ENCODE measurements at places on chromosomes 5 and 9.

GRCh38 chr9:121648799-121649198 lies 2.6 kb upstream of the DAB2IP start:
- DNase-seq = no peak

- no peak for DNase-seq
Observed at GRCh38 chr5:130017173-130017572, 112.9 kb downstream of the CHSY3 start.

- no peak for DNase-seq
Observed at GRCh38 chr5:35488055-35488454, 129.6 kb upstream of the SPEF2 start.

DNA sequence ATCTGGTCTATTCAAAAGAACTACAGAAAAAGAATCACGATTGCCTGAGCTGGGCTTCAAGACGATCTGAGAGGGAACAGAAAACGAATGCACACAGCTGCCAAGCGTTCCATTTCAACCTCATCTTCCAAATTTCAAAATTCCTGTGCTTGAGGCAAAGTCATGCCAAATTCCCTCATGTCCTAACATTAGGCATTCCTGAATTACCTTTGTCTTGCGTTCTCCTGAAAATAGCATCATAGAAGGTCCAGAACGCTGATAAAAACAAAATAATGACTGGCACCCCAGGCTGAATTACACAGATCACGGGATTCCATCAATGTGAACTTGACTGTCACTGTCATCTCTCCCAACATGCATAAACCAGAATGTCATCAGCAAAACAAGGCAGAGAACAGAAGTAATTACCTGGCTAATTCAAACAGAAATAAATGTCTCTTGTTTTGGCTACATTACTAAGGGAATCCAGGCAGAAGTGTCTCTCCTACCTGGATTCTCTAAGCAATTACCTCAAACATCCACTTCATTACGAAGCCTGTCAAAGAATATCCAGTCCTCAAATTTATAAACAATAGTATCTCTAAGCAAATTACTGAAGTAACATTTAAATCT lies 12.0 kb upstream of the CDH6 start:
- DNase-seq = no peak

DNA sequence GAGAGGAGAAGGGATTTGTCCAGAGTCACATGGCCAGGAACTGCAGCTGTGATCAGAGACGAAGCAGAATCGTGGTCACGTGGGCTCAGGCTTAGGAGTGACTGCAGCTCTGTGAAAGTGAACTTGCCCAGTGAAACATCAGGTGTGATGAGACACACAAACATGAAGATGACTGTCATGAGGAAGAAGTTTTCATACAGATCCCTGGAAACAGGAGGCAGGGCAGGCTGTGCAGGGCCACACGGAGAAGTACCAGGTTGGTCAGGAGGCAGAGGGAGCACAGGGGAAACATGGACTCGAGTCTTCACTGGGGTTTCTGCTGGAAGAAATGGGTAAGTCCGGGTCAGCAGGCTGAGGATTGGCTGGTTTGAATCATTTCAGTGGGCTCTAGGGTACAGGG lies 64.1 kb downstream of the BARX1 start:
- DNase-seq = no peak

DNA sequence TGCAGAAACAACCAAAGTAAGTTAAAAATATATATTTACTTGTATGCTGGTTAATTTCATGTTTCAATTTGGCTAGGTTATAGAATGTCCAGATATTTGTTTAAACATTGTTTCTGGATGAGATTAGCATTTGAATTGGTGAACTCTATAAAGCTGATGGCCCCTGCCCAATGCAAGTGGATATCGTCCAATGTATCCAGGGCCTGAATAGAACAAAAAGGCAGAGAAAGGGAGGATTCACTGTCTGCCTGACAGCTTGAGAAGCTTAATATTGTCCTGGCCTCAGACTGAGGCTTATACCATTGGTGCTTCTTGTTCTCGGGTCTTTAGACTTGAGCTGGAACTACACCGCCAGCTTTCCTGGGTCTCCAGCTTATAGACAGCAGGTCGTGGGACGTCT lies 446.7 kb upstream of the ACTBL2 start:
- DNase-seq = no peak

DNA sequence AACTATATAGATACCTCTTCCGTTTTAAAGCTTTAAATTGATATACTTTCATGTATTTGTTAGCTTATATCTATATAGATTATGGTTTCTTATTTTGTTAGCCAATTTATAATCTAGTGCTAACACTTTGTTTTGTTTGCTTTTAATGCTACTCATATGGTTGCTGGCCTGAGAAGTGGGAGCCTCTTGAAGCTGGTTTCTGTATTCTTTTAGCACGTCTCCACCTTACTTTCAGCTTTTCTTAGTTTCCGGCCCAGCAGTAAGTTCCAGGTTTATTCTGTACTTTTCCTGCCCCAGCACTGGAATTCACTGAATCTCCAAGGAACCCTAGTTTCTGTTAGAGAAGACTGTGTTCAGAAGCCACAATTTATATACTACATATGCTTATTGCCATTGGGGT lies 458.9 kb downstream of the PRR16 start:
- DNase-seq = no peak

DNA sequence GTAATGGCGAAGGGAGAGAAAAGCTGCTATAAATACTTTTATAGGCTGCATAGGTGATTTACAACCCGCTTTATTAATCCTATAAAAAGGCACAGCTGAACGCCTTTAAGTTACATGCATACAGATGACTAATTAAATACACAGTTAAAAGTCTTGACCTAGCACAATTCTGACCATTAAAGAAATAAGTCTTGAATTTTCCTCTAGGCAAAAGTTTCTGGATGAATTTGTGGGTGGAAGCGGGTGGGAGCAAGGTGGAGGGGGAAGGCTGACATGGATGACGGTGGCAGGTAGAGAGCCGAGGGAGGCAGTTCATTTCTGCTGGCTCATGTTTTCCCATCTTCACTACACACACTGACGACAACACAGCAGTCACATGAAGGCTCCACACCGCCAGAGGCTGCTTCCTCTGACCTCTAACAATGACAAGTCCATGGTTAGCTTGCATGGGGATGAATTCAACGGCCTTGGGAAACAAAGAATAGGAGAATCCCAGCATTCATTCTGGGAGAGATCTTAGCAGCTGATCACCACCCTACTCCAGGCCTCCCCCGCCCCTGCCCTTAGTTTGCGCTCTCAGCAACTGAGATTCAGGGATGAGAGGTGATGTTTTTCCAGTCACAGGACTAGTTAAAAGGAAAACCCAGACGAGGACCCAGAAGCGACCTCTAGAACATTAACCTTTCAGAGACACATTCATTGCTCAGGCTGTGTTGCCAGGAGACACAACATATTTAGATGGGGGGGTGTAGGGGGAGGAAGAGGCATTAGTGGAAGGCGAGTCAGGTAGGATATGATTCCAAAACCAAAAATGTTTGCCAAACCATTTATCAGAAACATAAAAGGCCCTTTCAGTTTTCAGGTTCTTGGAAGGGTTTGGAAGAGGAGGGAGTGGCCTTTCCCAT lies 329.3 kb downstream of the PIK3R1 start:
- no peak for DNase-seq

GRCh38 chr5:168327451-168327850 lies 36.0 kb downstream of the WWC1 start:
- no peak for DNase-seq

DNA sequence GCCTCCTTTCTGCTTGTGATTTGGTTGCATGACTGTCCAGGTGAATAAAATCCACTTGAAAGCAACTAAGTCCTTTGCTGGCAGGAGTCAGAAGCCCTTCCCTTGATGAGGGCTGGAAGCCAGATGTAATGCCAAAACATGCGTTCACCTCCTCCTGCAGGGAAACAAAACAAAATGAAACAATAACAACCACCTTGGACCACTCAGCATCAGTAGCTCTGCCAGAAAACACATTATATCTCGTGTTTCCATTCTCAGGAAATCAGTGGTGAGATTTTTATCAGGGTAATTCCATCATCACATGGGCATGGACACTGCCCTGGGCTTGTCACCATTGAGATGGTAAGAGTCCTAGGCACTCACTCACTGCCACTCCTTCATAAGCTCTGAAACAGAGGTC lies 350.3 kb upstream of the ACTBL2 start:
- no peak for DNase-seq

- DNase-seq = no peak
Observed at GRCh38 chr9:94818178-94818541, 91.7 kb downstream of the AOPEP start.

- DNase-seq = no peak
Observed at GRCh38 chr5:145902421-145902820, 29.6 kb upstream of the GRXCR2 start.

DNA sequence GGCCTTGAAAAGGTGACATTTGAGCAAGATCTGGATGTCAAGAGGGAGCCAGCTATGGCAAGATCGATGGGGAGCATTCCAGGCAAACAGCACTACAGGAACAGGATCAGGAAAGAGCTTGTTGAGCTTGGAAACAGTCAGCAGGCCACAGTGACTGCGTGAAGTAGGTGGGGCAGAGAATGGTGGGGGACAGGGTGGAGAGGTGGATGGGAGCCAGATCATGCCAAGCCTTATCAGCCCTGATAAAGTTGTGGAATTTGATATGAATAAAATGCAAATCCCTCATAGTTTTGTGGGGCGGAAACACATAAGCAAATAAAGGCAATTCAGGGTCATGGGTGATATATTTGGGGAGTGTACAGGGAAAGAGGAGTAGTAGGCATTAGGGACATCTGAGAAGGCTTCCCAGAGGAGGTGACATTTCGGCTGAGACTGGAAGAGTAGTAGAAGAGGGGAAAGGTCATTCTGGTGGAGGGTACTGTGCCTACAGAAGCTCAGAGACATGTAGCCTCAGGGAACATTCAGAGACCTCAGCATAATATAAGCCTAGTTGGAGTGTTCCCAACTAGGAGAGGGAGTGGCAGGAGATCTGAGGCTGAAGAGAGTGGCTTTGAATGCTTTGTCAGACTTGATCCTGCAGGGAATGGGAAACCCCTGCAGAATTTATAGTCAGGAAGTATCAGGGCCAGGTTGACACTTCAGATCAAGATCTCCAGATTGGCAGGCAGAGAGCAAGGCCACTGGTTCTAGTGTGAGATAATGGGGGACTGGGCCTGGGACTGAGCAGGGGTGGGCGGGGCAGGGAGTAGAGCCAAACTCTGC lies 9.7 kb upstream of the CYSTM1 start:
- DNase-seq = no peak

DNA sequence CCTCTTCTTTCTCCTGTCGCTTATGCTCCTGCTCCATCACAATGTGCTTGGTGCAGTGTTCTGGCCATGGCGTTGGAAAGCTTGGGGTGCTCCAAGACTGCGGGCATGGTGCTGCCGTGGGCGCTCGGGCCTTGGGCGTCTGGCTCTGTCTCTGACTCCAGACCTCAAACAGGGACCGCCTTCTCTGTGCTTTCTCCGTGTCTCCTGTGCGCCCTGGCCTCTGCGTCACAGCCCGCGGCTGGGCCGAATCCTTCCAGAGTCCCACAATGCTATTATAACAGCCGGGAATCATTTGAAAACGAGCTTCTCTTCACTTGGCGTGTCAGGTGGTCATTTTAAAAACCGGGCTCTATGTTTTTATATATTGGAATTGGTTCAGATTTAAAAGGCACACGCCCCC lies 32.4 kb upstream of the PUM3 start:
- DNase-seq = no peak

DNA sequence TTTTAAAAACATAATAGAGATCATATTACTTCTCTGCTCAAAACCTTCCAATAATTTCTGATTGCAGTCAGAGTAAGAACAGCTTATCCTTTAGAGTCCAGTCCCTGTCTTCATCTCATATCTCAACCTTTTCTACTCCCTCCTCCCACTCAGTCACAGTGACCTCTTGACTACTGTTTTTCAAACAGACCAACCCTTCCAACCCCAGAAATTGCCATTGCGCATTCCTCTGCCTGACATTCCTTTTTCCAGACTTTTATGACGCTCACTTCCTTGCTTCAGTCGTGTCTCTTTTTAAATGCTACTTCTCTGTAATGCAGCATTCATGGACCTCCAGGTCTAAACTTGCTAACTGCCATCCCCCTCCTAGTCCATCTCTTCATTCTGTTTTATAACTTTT lies 800.5 kb downstream of the BRINP1 start:
- no peak for DNase-seq

GRCh38 chr9:89657765-89658164 lies 53.0 kb downstream of the GADD45G start:
- DNase-seq = no peak

DNA sequence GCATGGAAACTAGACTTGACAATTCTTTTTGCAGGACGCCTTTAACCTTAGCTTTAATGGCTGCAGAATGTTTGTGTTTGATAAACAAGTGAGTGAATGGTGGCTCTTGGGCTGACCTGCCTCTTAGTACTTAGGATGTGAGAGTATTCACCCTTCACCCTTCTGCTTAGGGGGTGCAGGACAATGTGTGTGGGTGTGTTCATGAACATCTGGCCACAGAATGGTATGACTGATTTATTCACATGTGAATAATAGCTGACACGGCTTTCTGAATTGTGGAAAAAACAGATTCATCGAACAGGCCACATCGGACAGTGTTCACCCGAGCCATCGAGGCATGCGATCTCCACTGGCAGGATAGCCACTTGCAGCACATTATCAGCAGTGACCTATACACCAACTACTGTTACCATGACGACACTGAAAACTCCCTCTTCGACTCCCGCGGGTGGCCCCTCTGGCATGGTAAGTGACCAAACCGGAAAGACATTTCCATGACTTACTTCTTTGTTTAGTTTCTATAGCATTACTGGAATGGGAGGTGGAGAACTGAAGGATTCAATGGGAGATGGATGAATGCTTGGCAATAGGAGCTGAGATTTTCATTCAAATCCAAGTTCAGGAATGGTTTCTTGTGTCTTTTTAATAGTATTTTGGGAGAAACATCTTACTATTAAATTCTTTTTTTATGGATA lies 193.6 kb downstream of the ZSWIM6 start:
- DNase-seq = no peak

All from stimulated activated CD4-positive, alpha-beta T cell treated with anti-CD3 and anti-CD28 coated beads, Interleukin-2, amount 100 ng/mL, for 48 hours (primary cell).